ENCODE measurements at places on chromosomes 16 and 17. TPM values are rescaled to one million over a fixed set of nuclear protein-coding genes. Genes with fewer than 3 reads are reported as not detected.

CTCF gene
- total RNA-seq = 34.3 TPM

LDHD gene
- total RNA-seq = 54.5 TPM

TP53TG3B gene
- not detected for total RNA-seq

AGRP gene
- not detected for total RNA-seq

ITPRIPL2 gene
- total RNA-seq = 18.1 TPM

DNA sequence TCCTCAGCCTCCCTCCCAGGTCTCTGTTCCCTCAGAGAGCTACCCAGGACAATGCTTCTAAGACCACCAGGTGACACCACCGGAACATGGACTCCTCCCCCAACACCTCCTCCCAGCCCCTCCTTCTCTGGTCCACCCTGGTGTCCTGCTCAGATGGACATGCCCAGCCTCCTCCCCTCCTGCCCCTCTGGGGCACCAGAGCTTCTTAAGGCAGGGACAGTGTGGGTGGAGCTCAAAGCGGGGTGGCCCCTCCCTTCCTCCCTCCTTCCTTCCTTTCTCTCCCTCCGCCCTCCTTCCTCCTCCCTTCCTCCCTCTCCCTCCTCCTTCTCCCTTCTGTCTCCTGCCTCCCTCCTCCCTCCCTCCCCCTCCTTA is 22.7 kb downstream of the TRPV3 start:
- no peaks in the 10 kb centered on the region for H3K27me3 ChIP-seq
- H3K4me3 ChIP-seq = no peak overlapping the region
- no peaks in the 10 kb centered on the region for H3K36me3 ChIP-seq
- peaks cover 2% of the 10 kb centered on the region for H3K4me1 ChIP-seq
- no peak overlapping the region for H3K27ac ChIP-seq
- no peak for DNase-seq

- DNase-seq = no peak
- H3K4me1 ChIP-seq = peaks cover 24% of the 10 kb centered on the region
- H3K4me3 ChIP-seq = peak overlapping the region; percentile 86
These were observed 390 bp downstream of the ZNRF1 start for GRCh38 chr16:74999219-74999608.

DNA sequence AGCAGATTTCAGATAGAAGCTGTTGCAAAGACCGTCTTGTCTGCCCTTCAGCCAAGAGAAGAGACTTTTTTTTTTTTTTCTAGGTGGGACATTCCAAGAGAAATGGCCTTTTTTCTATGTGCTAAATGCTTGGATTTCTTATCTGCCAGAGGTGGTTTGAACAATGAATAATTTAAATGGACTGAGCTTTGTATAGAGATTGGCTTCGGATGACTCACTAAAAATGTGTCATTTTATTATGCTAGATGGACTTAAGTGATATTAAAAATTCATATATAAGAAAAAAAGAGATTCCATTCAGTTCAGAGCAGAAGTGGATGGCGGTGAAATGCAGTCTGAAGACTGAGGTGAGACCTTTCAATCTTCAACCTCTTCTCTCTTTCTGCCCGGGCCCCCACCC is 58.4 kb downstream of the MEAK7 start:
- no peaks in the 10 kb centered on the region for H3K4me1 ChIP-seq
- peaks cover 15% of the 10 kb centered on the region for H3K27me3 ChIP-seq
- no peaks in the 10 kb centered on the region for H3K36me3 ChIP-seq
- H3K4me3 ChIP-seq = no peak overlapping the region
- no peak overlapping the region for H3K27ac ChIP-seq

DNA sequence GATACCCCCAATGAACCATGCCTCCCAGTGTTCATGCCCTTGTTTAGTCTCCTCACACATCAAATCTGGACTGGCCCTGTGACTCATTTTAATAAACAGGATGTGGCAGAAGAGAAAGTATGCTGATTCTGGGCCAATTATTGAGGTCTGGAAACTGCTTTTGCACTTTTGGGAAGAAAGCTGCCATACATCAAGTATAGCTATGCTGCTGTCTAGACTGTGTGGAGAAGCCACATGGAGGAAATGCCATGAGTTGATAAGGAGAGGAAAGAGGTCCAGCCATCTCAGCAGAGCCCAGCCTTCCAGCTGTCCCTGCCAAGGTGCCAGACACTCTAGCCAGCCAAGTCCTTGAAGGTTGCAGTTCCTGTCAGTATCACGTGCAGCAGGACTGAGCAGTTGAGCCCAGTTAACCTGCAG is 16.7 kb downstream of the RPRML start:
- no peaks in the 10 kb centered on the region for H3K4me1 ChIP-seq
- H3K27ac ChIP-seq = no peak overlapping the region
- no peak overlapping the region for H3K4me3 ChIP-seq

GRCh38 chr17:66695098-66695497 is 139.8 kb upstream of the CACNG5 start:
- DNase-seq = no peak
- H3K27me3 ChIP-seq = no peaks in the 10 kb centered on the region
- H3K36me3 ChIP-seq = no peaks in the 10 kb centered on the region
- no peaks in the 10 kb centered on the region for H3K4me1 ChIP-seq
- no peak overlapping the region for H3K27ac ChIP-seq

DNA sequence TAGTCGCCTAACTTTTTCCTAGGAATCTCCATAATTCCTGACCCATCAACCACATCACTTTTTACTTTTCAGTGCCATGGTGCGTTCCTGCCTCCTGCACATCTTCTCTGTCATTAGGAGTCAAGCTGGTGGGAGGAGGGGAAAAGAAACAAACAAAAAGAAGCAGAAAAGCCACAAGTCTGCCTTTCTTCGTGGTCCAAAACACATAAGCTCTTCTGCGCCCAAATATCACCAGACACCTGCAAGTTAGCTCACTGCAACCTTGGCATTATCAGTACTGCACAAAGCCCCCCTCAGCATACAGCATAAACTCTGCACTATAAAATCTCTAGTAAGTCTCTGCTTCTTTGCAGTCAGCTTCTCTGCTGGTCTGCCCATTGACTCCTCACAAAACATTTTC is 295.3 kb downstream of the HS3ST3B1 start:
- H3K36me3 ChIP-seq = no peaks in the 10 kb centered on the region
- no peaks in the 10 kb centered on the region for H3K4me1 ChIP-seq
- no peak overlapping the region for H3K27ac ChIP-seq
- H3K4me3 ChIP-seq = no peak overlapping the region

DNA sequence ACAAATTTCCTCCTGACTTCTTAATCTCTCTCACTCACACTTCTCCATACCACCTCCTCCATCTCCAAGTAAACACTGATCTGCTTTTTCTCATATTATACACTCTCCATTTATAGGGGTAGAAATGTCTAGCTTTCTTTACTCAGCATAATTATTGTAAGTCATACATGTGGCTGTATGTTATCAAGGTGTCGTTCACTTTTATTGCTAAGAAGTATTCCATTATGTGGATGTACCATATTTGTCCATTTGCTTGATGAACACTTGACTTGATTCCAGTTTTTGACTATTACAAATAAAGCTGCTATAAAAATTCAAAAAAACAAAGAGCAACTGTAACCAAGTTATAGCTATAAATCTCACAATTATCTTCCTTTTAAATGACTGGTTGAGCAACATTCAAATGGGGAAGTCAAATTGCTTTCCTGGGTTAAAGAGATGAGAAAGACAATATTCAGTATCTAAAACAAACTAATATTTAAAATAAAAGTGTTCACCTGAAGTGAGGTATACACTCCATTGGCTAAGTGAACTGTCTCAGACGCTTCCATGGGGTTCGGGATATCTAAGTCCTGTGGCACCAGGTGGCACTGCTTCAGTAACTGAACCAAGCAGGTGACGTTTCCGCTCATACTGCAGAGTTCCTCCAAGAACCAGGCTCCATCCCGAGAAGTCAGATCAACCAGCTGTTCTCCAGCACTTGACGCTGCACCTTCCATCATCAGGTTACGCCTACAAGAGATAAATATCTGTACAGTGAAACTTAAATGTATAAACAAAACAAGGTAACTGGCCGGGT is 32.6 kb upstream of the ARL6IP1 start:
- H3K27me3 ChIP-seq = no peaks in the 10 kb centered on the region
- H3K4me1 ChIP-seq = no peaks in the 10 kb centered on the region
- peaks cover 25% of the 10 kb centered on the region for H3K36me3 ChIP-seq
- H3K4me3 ChIP-seq = no peak overlapping the region
- no peak for DNase-seq

- DNase-seq = no peak
- H3K27ac ChIP-seq = no peak overlapping the region
- no peaks in the 10 kb centered on the region for H3K27me3 ChIP-seq
- H3K4me1 ChIP-seq = no peaks in the 10 kb centered on the region
These were observed 20.3 kb downstream of the RHBDL3 start for GRCh38 chr17:32285746-32286517.

DNA sequence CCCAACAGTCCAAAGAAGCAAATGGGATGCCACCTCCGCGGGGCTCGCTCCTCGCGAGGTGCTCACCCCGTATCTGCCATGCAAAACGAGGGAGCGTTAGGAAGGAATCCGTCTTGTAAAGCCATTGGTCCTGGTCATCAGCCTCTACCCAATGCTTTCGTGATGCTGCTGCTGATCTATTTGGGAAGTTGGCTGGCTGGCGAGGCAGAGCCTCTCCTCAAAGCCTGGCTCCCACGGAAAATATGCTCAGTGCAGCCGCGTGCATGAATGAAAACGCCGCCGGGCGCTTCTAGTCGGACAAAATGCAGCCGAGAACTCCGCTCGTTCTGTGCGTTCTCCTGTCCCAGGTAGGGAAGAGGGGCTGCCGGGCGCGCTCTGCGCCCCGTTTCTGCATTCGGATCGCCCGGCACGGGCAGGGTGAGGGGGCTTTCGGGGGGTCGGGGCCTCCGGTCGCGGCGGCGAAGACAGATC is at the start of gene CDH13:
TSS of gene CDH13 (plus strand) at position 179 of the 471 bp plus-strand sequence.
- H3K4me1 ChIP-seq = peaks cover 50% of the 10 kb centered on the region
- no peaks in the 10 kb centered on the region for H3K36me3 ChIP-seq
- DNase-seq = peak; percentile 18
- H3K27me3 ChIP-seq = no peaks in the 10 kb centered on the region
- H3K4me3 ChIP-seq = peak within 1 kb of the TSS; percentile 62

GRCh38 chr16:56190677-56191155 is 573 bp upstream of the GNAO1 start:
- H3K27ac ChIP-seq = peak overlapping the region; percentile 80
- H3K4me1 ChIP-seq = peaks cover 14% of the 10 kb centered on the region
- H3K36me3 ChIP-seq = no peaks in the 10 kb centered on the region
- H3K27me3 ChIP-seq = peaks cover 35% of the 10 kb centered on the region
- no peak for DNase-seq

DNA sequence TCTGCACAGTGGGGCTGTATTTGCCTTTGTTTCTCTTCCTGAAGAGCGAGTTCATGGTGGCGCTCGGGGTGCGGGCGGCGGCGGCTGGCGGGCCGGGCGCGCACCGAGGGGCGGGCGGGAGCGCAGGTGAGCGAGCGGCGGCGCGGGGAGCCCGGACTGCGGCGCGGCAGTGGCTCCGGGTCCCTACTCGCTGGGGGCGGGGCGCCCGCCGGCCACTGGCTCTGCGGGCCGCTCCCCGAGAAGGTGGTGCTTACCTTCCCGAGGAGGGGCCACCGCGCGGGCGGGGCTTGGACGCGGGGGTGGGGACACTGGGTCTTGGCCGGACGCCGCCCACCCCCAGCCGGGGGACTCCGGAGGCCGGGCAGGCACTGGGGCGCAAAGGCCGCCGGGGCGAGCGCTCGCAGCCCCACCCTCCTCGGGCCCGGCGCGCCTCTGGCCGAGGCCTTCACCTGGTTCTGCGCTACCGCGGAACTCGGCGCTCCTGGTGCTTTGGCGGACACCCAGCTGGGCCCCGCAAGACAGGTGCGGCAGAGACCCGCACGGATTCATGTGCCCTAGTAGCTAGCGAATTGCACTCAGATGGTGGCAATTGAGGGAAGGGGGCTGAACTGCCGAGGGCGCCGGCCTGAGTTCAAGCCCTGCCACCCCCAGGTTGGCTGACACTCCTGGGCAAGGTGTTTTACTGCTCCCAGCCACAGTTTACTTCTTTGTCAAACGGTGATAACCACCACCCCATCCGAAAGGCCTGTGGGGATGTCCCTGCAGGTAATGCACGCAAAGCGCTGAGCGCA is at the start of gene PPL:
TSS of gene PPL (minus strand) at position 158 of the 791 bp plus-strand sequence. CDS start at position 55, 103 bp downstream.
- H3K4me3 ChIP-seq = peak within 1 kb of the TSS; percentile 63
- H3K27me3 ChIP-seq = no peaks in the 10 kb centered on the region
- no peaks in the 10 kb centered on the region for H3K36me3 ChIP-seq
- H3K4me1 ChIP-seq = peaks cover 21% of the 10 kb centered on the region

DNA sequence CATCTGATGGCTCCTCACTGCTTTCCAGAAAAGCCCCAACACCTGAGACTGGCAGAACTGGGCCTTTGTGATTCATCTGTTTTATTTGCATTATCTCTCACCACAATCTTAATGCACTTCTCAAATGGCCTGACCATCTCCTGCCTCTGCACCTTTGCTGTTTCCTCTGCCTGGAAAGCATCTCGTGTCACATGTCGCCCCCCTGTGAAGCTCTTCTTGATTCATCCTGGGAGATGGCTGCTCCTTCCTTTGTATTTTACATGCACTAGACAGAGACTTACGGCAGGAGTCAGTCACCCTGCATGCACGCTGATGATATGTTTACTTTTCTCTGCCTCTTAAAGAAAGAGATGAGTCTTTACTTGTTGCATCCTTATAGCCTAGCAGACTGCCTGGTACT is 30.0 kb downstream of the HNF1B start:
- no peaks in the 10 kb centered on the region for H3K4me1 ChIP-seq
- H3K36me3 ChIP-seq = no peaks in the 10 kb centered on the region
- no peak overlapping the region for H3K27ac ChIP-seq
